ENCODE measurements at places on chromosomes 3 and 15.

GRCh38 chr15:59410391-59410896 is 27.5 kb upstream of the FAM81A start:
- DNase-seq = no peak

DNA sequence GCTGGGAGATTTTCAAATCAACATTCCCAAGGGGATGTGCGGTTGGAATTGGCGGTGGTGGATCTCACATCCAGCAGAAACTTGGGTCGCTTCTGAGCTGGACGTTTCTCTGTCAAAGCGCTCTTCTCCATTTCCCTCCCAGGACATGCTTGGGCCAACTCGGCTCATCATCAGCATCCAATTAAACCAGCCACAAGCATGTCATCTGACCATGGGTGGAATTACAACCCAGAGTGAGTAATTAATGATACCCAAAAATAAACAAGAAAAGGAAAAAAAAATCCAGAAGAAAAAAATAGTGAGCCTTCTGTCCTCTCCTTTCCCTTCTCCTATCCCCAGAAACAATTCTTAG is 111.2 kb downstream of the XXYLT1 start:
- DNase-seq = no peak

- no peak for DNase-seq
These were observed 367.5 kb downstream of the PTPRG start for GRCh38 chr3:61928776-61929314.

GRCh38 chr15:49558929-49559328 is 61.7 kb downstream of the FAM227B start:
- DNase-seq = no peak

DNA sequence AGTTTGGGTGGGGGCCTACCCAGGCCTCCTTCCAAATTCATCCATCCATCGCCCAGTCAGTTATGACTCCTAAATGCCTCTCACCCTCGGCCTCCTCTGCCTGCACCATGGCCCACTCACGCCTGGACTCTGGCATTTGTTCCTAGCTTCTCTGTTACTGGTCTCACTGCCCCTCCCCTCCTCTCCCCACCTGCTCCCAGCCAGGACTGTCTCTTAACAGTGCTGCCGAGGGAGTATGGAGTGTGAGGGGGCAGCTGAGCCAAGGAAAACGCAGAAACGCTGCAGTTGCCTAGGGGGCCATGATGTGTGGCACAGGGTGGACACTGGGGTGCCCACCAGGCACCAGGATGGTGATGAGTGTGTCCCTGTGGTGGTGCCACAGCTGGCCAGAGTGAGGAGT is 3.1 kb downstream of the RCCD1 start:
- DNase-seq = no peak

DNA sequence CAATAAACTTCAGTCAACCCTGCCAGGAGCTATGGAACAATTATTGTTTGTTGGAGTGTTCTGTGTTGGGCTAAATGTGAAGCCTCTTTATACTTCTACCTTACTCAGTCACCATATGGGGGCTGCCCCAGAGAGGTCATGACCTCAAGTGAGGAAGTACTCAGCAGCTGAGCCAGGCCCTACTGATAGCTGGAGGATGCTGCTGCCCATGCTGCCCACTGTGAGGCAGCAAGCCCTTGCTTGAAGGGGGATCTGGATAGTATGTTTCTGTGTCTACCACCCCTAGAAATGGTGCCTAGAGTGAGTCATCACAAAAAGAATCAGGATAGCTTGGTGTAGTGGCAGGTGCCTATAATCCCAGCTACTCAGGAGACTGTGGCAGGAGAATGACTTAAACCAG is 4.5 kb upstream of the RPL24 start:
- DNase-seq = no peak

DNA sequence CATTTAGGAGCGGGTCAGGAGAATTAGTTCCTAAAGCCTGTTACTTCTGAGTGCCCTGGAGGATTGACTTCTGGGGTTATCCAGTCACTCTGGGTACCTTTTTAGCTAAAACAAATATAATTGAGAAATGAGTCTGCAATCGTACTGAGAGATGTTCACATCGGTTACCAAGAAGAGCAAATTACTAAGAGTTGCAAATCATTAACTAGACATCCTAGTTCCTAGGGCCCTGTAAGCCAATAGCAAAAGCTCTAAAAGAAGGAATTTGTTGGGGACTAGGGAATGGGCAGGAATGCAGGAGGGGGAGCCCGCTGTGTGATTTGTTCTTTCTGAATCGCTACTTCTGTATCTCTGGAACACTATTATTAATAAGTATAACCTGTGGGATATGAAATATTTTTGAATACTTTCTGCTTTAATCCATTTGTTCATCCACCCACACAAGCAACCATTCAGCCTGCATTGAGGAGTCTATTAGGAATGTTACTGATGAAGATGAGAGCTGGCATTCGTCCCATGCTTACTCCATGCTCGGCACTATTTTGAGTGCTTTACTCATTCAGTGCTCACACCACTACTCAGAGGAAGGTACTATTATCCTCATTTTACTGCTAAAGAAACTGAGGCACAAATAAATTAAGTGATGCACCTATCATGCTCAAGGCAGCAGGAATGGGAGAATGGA is 31.5 kb upstream of the KY start:
- DNase-seq = no peak

- DNase-seq = no peak
These were observed 313.4 kb upstream of the CHRM5 start for GRCh38 chr15:33654860-33655259.

- DNase-seq = peak; percentile 13
These were observed 931.6 kb upstream of the CFAP20DC start for GRCh38 chr3:59981377-59981776.

DNA sequence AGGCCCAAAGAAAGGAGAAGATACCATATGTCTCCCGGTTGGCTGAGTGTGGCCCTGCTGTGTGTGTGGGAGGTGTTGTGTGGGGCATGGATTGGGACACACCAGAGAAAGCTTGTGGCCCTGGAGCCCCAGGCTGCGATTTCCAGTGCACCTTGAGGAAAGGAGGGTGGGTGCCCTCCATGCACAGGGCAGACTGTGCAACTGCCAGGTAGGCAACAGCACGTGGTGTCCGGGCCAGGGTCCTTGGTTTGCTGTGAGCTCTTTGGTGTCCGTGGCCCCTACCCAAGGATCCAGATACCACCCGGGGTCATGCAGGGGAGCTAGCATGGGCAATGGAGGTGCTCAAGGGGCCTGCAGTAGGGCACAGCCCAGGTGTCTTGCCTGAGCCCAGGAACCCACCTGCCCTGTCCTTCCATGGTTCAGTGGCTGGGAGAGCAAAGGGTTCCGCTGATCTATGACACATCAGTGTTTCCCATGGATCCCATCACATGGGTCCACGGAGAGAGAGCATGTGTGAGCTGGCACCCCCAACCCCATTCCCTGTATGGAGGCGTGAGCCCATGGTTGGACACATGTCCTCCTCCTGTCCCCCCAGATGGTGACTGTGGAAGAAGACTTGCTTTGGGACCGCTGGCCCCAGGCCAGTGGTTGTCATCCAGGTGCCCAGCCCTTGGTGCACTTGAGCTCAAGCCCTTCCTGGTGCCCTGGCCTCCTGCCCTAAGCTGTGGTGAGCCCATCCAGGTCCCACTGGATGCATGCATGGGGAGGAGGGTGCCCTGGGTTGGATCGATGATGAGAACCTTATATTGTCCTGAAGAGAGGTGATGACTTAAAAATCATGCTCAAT is 223.4 kb downstream of the SNRPN start:
- no peak for DNase-seq

GRCh38 chr3:152549263-152549662 is 280.5 kb downstream of the MBNL1 start:
- DNase-seq = no peak

DNA sequence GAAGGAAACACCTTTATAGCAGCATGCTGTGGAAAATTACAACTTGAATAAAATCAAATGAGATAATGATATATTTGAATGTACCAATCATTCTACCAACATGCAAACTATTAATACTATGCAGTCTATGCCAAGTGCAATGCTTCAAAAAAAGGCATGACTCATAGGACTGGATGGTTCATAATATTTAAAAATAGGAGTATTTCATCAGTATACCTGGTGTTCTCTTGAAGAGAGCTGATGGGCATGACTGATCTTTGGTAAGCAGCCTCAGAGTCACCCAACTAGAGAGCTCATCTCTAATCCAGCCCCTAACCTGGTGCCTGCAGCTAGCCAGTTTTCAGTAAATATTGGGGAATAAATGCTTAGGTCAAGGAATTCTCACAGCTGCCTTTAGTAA is 434.7 kb upstream of the ARRDC4 start:
- DNase-seq = no peak

DNA sequence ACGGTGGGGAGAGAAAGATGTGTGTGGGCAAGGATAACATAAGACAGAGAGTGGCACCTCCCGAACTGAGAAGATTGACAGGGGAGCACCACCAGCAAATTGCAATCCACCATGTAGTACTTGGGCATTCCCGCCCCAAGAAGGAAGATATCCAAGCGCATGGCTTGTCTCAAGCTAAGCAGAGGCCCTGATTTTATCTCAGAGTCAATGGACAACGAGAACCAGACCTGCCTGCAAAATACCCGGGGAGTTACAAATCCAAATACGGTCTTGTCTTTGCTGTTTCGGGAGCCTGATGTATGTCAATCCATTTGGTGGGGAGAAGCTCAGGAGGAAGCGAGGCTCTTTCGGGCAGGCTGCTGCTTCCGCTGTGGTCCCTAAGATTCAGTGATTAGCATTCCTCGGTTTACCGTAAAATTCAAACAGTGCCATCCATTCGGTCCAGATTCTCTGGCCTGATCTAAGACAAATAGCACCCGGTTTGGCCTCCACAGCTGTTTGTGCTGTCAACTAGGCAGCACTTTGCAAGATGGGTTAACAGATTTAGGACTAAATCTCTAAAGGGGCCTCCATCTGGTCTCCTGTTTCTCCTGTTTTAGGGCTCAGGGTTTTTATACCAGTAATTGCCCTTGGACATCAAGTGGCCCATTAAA is 97.7 kb upstream of the WNT5A start:
- no peak for DNase-seq

- no peak for DNase-seq
These were observed 15.9 kb upstream of the ACTL6A start for GRCh38 chr3:179546814-179547241.

GRCh38 chr3:16216373-16216935 is 42.0 kb downstream of the GALNT15 start:
- DNase-seq = no peak

GRCh38 chr15:89330119-89330518 is 4.5 kb downstream of the POLG start:
- no peak for DNase-seq

DNA sequence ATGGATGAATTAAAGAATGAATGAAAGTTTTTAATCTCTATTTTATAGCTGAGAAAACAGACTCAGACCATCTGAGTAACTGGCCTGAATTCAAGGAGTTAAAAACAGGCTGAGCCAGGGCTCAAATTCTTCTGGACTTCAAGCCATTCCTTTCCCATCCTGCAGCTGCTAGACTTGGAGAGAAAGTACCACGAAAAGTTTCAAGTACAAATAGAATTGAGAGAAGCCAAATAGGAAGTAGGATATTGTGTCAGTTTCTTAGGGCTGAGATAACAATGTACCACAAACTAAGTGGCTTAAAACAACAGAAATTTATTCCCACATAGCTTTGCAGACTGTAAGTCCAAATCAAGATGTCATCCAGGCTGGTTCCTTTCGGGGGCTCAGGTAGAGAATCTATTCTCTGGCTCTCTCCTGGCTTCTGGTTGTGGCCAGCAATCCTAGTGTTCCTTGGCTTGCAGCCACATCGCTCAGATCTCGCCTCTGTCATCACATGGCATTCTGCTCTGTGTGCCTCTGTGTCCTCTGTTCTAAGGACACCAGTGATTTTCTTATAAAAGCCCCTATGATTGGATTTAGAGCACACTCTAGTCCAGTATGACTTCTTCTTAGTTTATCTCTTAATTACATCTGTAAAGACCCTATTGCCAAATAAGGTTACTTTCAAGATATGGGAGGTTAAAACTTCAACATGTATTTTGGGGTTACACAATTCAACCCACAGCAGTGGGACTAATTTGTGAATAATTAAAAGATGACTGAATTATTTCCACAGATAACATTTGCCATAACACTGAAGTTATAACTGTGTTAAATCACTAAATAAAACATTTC is 25.7 kb upstream of the GOLIM4 start:
- no peak for DNase-seq

- no peak for DNase-seq
These were observed 247.3 kb upstream of the CHRM5 start for GRCh38 chr15:33720952-33721351.

DNA sequence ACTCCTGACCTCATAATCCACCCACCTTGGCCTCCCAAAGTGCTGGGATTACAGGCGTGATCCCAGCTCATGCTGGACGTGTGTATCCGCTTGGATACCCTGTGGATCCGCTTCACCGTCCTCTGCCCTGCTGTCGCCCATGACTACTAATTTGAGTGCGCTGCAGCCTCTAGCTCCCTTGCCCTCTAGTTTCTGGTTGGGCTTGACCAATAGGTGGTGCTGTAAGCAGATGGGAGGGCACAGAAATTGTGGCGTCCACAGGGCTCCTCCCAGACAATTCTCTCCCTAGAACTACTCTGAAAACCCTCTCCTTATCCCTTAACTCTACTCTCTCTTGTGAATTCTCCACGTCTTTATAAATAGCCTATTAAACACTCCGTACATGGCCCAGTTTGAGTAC is 36.2 kb downstream of the ZPLD1 start:
- no peak for DNase-seq
